ENCODE measurements at places on chromosomes 1 and 21. TPM values are rescaled to one million over a fixed set of nuclear protein-coding genes. Genes with fewer than 3 reads are reported as not detected.

RBM11 gene
- 2.1 TPM for total RNA-seq

F13B gene
- total RNA-seq, result not detected

- ATAC-seq, result no peak
Measured at GRCh38 chr1:183989078-183989577, 48.4 kb downstream of the COLGALT2 start.

- peak; percentile 37 for ATAC-seq
Measured at GRCh38 chr1:227333423-227333822, 15.1 kb upstream of the CDC42BPA start.

DNA sequence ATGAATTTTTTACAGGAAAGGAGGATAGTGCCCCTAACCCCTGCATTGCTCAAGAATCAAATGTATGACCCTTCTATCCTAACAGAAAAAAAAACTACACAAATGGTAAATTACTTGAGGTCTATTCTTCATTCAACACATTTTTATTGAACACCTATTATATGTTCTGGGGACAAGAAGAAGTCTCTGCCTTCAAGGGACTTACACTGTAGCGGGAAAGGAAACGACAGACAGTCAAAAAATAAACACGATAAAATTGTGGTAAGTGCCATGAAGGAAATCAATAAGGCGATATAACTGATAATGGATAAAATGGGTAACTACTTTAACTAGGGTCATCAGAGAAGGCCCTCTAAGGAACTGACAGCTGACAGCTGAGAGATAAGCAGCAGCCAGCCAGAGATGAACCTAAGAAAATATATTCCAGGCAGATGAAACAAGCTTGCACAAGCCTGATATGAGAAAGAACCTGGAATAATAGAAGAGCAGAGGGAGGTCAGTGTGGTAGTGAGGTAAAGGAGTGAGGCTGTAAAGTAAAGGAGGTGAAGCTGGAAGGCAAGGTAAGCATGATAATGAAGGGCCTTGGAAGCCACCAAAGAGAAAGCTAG is 66.4 kb downstream of the PHTF1 start:
- ATAC-seq, result no peak

- ATAC-seq, result no peak
Measured at GRCh38 chr1:24914226-24915069, 15.6 kb downstream of the RUNX3 start.

All from esophagus mucosa (tissue), 1 donor.